Cerebellar nuclear complex (tissue), 1 donor: ENCODE measurements at places on chromosomes 12 and 14.

DNA sequence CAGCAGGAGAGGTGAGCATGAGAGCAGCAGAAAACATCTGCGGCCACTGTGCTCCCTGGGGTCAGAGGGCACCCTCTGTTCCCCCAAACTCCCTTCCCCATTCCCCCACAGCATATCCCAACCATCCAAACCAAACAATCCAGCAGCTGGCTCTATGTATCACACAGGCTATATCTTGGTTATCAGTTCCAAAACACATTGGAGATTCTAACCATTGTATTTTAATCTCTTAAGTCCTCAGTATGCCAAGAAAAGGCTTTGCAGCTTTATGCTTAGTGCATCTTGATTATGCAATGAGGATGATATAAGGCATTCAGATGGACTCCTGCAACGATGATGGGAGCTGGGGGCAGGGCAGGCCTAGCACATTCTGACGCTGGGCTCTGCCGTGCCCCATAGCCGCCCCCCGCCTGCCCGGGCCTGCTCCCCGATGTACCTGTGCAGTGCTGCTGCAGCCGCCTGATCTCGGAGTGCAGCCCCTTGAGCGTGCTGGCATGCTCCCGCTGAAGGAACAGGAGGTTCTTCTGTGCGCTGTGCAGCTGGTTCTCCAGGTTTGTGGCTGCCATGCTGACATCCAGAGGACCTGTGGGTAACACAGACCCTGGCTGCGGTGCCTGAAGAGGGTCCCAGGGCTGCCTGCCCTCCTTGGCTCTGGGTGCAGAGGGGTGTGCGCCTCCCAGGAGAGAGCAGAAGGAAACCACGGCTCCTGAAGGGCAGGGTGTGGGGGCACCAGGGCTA lies 29.6 kb downstream of the CCDC92 start:
- DNase-seq: no peak

DNA sequence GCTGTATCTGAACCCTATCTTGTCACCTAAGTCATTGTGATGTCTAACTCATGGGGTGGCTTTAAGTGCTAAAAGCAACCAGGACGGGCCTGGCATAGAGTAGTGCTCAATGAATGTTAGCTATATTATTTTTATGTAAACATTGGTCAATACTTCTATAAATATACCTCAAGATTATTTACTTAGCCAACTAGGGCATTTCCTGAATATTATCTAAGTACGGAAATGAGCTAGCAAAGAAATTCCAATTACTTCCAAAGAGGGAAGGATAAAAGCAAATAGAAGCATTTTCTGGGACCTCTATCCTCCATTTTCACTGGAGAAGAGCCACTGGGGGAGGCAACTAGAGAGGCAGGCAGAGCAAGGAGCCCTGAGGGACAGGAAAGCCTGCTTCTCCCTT lies 20.6 kb downstream of the CCDC92 start:
- no peak for DNase-seq

DNA sequence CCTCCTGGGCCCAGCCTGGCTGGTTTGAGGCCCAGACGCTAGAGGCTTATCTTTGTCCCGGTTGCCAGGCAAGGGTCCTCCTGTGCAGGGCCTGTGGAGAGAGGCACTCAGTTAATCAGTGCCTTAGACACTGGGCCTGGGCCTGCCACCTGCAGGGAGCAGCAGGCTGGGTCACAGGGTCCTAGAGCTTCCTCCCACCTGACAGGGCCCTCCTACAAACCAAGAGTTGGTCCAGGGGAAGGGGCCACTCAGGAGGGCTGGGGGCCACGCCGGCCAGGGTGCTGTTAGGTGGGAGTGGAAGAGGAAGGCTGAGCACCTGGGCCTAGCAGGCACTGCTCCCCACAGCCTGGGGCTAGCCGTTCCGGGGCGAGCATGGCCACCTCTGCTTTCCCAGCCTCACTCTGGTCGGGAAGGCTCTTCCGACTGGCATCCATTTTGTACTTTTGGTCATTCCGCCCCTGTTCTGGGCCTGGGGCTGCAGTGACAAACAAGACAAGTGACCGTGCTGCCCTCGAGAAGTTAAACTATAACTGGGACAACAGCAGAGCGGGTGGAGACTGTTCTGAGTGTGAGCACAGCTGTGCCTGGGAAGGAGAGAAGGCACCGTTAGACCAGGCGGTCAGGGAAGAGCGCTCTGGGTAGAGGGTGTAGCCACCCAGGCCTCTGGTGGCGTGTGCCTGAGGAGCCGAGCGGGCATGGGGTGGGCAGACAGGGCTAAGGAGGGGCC lies 27.2 kb downstream of the FBRSL1 start:
- DNase-seq: no peak

GRCh38 chr12:65715961-65716360 lies 108.3 kb upstream of the HMGA2 start:
- no peak for DNase-seq

- DNase-seq: no peak
Measured at GRCh38 chr12:65022421-65022820, 98.7 kb downstream of the WIF1 start.

DNA sequence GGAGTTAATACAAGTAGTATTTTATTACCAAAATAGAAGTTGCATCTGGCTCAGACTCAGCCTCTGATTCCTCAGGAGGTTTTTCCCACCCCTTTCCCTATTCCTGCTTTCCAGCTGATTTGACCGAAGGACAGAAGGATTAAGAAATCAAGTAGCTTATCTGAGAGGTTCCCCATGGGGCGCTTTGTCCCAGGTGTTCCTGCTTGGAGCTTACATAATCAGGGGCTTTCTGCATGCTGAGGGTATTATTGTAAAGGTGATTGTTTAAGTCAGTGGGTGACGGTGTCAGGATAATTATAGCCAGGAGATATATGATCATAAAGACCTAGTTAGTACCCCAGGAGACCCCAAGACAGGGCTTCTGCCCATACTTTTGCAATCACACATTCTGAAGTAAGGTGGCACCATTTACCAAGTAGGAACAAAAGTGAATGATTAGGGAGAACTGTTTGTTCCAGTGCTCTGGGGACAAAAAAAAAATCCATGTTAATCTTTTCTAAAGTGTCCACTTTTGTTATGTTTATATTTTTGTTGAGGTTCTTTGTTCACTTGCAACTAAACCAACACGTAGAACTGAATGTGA lies 921.3 kb downstream of the NRXN3 start:
- no peak for DNase-seq

DNA sequence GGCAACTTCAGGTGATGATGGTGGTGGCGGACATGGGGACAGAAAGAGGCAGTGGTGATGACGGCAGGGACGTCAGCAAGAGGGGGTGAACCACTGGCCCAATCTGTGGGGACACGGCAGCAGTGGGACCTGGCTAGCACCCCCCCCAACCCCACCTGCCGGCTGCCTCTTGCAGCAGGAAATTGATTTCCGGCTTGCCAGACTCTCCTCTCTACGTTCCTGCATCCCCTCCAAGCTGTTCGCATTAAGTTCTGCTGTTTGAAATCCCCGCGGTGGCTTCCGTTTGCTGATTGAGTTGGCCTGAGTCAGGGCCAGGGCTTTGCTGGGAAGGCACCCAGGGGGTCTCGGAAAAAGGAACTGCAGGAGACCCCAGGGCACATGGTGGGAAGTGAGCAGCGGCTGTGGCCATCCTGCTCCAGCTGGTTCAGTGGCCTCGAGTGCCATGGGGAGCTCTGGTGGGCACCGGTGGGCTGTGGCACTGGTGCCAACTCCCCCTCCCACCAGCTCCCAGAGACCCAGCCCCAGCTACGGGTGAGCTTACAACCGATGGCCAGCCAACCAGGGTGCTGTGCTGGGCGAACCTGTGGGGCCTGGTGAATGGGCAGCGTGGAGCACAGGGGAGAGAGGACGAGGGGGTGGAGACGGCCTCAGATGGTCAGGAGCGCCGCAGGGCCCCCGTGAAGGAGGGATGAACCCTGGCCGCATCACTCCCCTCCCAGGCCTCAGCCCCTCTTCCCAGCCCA lies 14.6 kb upstream of the NUDT14 start:
- no peak for DNase-seq

- no peak for DNase-seq
Measured at GRCh38 chr12:68867606-68868005, 59.6 kb downstream of the MDM2 start.

DNA sequence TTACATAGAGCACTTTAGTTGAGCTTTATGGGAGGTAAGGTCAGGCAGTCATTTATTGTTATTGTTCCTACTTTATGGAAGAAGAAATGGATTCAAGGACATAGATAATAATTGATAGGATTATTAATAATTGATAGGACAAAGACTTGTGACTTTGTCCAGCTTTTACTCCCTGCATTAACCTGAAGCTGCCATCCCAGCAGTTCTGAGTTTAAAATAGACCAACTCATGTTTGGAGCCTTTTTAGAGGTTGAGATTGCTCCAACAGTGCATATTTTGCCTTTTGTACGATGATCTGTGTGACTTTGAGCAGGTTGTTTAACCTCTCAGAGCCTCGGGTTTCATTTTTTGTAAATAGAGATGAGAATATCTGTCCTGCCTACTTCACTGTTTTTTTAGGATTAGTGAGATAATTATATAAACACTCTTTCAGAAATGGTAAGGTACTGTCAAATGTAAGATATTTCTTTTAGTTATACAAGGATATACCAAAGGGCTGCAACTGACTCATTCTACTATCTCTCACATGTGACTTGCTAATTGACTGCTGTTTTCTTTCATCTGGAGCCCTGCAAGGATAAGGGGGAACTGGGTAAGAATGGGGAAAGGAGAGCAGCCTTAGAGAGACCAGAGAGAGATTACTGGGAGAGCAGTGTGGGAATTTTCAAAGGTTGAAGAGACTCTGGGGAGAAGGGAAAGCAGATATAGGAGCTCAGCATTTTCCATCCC lies 15.3 kb downstream of the WDR20 start:
- no peak for DNase-seq

- no peak for DNase-seq
Measured at GRCh38 chr14:49623941-49624839, 3.6 kb downstream of the MGAT2 start.

GRCh38 chr14:58298477-58299400 lies at the start of gene ARID4A:
Gene ARID4A (plus strand): TSS chr14:58298555. CDS start chr14:58299855, 1,300 bp downstream.
- DNase-seq: no peak

- no peak for DNase-seq
Measured at GRCh38 chr12:96197503-96198272, 3.5 kb downstream of the ELK3 start.

- no peak for DNase-seq
Measured at GRCh38 chr14:77375164-77375950, 1.5 kb downstream of the TMED8 start.

GRCh38 chr14:106507354-106507753 lies 981.0 kb downstream of the TMEM121 start:
- no peak for DNase-seq

DNA sequence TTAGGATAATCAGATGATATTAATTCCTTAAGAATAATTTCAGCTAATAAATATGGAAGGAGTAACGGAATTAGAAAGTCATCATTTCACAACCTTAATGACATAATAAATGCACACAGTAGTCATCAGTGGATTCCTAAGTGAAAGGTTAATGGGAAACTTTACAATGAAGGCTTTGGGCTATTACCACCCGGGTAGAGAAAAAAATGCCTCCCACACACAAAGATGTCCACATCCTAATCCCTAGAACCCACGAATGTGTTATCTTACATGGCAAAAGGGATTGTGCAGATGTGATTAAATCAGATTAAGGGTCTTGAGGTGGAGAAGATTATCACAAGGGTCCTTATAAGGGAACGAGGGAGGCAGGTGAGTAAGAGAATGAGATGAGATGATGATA lies 5.6 kb downstream of the TMED10 start:
- DNase-seq: no peak

- no peak for DNase-seq
Measured at GRCh38 chr14:49505041-49505766, 81.0 kb downstream of the RPS29 start.

DNA sequence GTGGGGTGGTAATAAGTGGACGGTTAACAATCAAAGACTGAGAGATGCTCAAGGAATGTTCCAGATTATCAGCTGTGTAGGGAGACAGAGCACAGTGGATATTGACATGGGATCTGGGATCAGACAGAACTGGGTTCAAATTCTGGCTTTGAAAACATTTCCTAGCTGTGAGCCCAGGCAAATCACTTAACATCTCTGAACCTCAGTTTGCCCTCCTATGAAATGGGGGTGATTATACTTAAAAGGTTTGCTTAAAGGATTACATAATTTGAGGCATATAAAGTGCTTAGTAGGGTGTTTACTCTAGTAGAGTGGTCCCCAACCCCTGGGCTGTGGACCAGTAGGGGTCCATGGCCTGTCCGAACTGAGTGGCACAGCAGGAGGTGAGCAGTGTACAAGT lies 260.0 kb upstream of the CRY1 start:
- no peak for DNase-seq

DNA sequence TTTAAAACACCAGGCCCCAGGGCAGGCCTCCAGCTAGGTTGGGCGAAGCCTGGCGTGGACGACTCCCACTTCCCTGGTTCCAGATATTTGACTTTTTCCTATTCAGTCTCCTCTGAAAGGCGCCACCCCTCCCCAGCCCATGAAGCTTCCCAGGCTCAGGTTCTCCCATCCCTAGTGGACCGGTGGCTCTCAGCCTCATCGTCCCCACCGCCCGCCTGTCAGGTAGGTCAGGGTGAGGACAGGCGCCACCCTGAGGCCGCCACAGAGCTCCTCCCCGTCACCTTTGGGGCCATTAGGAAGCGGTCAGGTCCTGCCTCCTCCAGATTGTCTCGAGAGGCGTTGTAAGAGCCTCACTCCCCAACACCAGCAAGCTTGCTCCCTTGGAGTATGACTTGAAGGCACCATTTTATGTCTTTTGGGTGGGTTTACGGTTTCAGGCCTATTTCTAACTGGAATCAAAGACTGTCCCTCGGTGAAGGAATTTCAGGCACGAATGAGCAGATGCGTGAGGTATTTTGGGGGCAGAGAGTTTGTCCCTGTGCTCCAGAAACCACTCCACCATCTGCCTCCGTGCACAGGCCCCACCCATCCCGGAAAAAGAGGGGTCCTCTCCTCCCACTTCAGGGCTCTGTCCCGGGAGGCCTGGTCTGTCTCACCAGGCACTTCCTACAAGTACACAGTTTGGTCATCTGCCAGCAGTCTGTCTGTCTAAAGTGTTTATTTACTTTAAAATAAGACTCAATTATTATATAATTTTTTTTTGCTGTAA lies 55.6 kb downstream of the TSPAN9 start:
- DNase-seq: no peak

DNA sequence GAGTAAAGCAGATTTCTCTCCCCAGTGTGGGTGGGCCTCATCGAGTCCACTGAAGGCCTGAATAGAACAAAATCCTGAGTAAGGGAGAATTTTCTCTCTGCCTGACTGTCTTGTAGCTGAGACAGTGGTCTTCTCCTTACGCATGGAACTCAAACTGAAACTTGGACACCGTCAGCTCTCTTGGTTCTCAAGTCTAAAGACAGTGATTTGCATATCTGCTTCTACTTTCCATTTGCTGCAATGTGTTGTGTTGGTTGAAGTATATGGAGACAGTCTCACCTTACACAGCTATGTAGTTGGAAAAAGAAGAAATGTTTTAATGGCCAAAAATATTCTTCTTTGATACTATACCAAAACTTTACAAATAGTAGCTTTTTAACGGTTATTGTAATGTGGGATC lies 160.2 kb upstream of the LMNTD1 start:
- DNase-seq: no peak

GRCh38 chr12:92055877-92056276 lies 89.8 kb downstream of the BTG1 start:
- DNase-seq: no peak

GRCh38 chr12:94615260-94616181 lies 34.8 kb downstream of the TMCC3 start:
- DNase-seq: no peak

- no peak for DNase-seq
Measured at GRCh38 chr12:29781188-29781587, 2.6 kb downstream of the TMTC1 start.
